M059J (cell line): ENCODE measurements at places on chromosomes 2 and 18. TPM values are rescaled to one million over a fixed set of nuclear protein-coding genes. Genes with fewer than 3 reads are reported as not detected.

DNA sequence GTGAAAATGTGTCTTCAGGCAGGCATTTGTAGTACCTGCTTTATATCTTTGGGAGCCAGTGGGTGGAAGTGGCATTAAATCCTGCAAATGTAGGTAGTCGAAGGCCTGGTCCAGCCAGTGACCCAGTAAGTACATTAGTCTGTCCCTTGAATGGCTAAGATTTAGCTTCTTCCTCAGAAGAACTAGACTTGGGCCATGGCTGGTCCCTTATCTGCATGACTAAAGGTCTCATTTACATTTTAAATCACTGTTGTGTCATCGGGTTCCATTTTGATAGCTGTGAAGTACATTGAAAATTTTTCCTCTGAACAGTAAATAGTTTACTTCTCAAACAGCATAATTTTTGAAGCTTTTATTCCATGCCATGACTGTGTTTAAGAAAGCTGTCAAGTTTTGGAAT, 438.4 kb upstream of the KLHL29 start:
- DNase-seq = no peak

DNA sequence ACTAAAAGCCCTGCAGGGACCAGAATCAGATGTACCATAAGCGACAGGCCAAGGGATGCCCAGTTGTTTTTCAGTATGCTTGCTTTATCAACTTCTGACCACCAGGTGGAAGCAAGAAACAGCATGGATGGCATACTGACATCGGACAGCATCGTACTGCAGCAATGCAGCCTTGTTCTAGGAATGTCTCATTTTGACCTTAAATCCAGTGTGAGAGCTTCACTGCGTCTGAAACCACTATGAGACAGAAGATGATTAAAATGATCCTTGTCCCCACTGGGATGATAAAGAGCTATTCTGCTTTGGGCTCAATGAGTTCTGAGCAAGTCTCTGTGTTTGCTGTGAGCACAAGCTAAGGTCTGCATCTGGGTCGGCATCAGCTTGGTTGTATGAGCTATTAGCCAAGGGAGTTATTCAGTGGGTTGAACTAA, 54.3 kb downstream of the CDK15 start:
- peak; percentile 83 for DNase-seq

GRCh38 chr2:172869861-172870260, 134.2 kb downstream of the RAPGEF4 start:
- DNase-seq = peak; percentile 12

GRCh38 chr2:99635710-99636109, 145.9 kb upstream of the REV1 start:
- DNase-seq = no peak

DNA sequence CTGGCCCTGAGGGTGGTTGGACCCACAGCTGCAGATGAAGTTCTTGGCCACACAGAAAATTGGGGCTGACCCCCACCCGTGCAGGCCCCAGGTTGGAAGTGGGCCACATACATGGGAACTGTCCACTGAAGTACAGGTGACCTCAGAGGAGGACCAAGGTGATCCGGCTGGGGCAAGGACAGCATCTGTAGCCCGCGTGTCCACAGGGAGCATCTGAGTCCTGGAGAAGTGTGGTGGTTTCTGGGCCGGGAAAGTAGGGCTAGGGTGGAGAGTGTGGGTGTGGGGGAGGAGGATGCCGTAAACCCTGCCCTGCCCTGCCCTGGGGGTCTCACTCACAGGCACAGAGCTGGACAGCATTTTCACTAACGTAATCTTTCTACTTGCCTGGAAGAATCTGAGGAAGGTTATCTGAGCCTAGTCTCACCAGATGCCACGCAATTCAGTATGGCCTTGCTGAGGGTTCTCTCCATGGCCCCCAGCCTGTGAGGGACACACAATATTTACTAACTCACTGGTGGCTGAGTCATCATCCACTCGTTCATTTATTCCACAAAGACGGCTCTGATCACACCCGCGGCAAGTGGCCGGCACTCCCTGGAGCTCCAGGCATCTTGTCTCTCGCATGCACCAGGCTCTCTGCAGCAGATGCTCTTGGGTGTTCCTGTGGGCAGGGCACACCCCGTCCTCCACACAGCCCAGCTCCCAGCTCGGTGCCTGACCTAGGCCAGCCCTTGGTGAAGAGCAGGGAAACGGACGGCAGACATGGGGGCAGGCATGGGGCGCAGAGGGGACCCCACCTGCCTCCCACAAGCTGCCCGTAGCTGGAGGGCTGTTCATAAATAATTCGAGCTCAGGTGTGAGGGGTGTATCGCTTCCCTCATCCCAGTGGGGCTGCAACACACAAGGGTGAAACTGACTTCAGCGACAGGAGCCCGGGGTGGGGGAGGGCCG, 51.2 kb downstream of the INHBB start:
- peak; percentile 89 for DNase-seq

The CCDC102B gene
- total RNA-seq = 2.7 and 5.2 TPM in 2 replicates

The CACNB4 gene
- total RNA-seq = 0.12 TPM in 1 of 2 replicates, not detected in the other
